Ascending aorta (tissue), 2 donors: ENCODE measurements at places on chromosomes 6 and 20. TPM values are rescaled to one million over a fixed set of nuclear protein-coding genes. Genes with fewer than 3 reads are reported as not detected.

The PCSK2 gene
- total RNA-seq = not detected

The ILRUN gene
- total RNA-seq = 69.6 TPM

The SALL4 gene
- not detected for total RNA-seq

The FAM217A gene
- not detected for total RNA-seq

The CDH26 gene
- not detected for total RNA-seq

The KCNS1 gene
- not detected for total RNA-seq

The BCAS1 gene
- total RNA-seq = not detected

The C6orf15 gene
- not detected for total RNA-seq

The GATA5 gene
- total RNA-seq = not detected

The HLA-DQA1 gene
- 2.0 TPM for total RNA-seq

The DNMT3B gene
- total RNA-seq = 0.75 TPM

The PPP1R14C gene
- total RNA-seq = not detected

The KCNQ5 gene
- total RNA-seq = 4.5 TPM

The FAM83C gene
- total RNA-seq = not detected

The GCM1 gene
- not detected for total RNA-seq

The EPHA7 gene
- total RNA-seq = 0.43 TPM

DNA sequence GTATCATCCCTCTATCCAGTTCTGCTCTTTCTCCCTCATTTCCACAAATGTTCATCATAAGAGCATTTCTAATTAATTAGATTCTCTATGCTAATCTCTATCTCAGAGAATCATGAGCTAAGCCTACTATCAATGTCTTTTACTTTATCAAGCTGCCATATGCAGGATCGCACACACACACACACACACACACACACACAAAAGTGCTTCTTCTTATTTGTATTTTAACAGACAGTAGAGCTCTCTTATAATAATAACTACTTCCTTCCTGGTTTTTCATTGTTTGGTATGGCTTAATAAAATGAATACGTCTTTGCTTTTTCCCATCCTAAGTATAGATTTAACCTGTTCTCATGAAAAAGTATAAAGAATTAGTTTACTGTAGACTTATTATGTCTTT lies 170.2 kb downstream of the HAO1 start:
- no peak for DNase-seq

DNA sequence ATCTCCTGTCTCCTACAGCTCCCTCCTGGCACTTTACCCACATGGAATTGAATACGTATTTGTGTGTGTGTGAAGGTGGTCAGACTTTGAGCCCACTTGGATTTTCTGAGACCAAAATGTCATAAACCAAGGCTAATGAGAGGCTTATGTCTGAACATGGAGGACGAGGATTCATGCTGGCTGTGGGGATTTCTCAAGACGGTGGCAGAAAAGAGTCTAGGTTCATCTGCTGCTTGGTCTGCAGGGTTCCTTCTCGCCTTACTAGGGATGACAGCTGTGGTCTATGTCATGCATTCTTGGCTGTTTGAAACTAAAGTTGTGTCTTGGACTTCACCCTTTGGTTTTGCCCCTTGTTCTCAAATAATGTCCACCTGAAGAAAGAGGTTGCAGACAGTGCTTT lies 58.6 kb downstream of the FAM120B start:
- DNase-seq = no peak

GRCh38 chr6:124536842-124537191 lies 425.4 kb upstream of the RNF217 start:
- no peak for DNase-seq

GRCh38 chr6:160004419-160005175 lies 35.7 kb downstream of the IGF2R start:
- DNase-seq = no peak

DNA sequence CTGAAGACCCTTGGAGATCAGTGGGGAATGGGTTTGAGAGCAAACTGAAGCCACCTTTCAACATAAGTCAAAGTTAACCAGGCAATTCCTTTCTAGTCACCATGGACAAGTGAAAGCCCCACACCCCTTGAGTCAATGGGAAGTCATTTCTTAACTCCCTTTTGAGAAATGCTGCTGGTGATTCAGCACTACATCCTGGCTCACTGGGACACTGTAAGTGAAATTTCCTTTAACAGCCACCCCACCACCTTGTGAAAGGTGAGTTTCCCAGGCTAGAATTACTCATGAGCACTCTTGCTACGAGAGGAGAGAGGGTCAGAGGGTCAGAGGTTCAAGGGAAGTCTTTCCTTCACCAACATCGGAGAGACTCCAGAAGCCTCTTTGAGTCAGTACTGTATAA lies 93.3 kb upstream of the MARCKS start:
- DNase-seq = no peak

DNA sequence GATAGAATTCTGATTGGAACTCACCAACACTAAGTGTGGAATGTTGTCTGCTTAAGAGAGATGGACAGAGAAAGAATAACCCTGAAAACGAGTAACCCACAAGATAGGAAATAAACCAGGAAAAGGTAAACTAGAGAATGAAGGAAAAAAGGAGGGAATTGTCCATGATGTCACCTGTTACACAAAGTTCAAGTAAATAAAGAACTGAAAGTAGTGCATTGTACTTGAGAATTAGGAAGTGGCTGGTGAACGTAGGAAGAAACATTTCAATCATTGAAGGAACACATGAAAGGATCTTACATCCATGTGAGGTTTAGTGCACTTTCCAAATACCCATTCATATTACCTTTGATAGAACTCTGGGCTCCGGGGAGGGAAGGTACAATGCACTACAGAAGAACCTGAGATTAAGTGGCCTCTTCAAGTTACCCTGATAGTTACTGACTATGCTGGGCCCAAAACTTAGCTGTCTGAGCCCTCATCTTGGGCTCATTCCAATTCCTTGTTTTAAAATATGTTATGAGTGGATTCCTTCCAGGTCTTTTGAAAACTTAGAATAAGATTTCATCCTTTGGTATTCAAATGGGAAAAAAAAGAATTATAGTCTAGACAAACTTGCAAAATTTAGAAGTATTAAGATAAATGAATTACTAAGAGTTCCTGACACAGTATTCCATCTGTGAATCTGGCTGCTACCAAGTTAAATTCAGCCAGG lies 1.1 kb upstream of the STX7 start:
- no peak for DNase-seq

DNA sequence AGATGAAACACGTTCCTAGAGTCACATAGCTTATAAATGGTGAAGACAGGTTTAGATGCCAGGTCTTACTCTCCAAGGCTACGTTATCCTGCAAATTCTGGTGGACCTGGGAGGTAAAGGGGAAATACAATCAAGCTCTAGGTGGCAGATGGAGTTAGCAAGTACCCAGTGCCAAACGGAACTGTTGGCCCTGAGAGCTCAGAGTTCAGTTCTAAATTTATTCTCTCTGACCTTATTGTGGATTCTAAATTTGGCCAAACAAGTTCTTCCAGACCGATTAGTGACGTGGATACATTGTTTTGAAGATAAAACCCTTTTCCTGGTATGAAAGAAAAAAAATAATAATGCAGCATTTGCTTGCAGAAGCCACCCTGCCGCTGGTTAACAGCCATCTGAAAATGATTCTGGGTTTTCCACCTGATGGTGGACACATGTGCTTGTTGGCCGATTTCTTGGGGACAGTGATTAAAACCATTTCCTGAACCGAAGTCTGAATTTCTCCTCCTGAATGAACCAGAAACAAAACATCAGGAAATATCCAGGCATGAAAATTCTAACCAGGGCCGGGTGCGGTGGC lies 32.5 kb downstream of the RIPOR3 start:
- DNase-seq = no peak

GRCh38 chr6:168061269-168062210 lies 17.5 kb downstream of the FRMD1 start:
- no peak for DNase-seq

- no peak for DNase-seq
Observed at GRCh38 chr6:45000833-45001232, 327.3 kb upstream of the RUNX2 start.

- DNase-seq = no peak
Observed at GRCh38 chr6:105257340-105257739, 77.5 kb upstream of the POPDC3 start.

DNA sequence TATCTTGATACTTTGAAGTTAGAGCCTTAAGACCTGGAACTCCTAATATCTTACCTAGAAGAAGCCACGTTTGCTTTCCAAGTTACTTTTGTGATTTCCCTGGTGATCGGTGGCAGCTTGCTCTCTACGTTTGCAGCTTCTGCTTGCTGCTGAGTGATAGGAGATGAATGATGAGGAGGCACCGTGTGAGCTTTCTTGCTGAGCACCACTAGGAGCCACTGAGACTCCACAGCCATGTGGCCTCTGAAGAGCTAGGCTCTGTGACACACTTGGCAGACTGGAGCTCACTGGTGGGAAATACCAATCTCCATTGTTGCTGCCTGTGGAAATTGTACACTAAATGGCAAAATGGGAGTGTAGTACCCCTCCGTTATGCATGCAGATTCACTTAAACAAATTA lies 161.8 kb downstream of the IBTK start:
- DNase-seq = no peak

DNA sequence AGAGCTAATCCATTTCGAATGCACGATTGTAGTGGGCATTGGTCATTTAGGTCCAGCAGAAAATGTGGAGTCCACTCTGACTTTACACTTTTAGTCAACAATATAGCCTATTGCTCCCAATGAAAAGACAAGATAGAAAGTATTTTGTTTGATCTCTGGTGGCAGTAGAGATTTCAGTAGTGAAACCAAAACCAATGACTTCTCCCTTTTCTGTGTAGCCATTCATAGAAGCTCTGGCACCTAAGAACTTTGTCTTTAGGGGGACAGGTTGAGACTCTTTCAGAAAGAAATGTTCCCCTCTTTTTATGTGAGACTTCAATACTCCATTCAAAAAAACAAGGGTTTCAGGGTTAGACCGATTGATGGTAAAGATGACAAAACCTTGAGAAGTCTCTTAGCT lies 510.8 kb upstream of the POU3F2 start:
- DNase-seq = no peak

GRCh38 chr6:114160881-114161280 lies 181.9 kb downstream of the HS3ST5 start:
- no peak for DNase-seq

GRCh38 chr20:58818586-58819285 lies 32.0 kb downstream of the GNAS-AS1 start:
- DNase-seq = no peak

DNA sequence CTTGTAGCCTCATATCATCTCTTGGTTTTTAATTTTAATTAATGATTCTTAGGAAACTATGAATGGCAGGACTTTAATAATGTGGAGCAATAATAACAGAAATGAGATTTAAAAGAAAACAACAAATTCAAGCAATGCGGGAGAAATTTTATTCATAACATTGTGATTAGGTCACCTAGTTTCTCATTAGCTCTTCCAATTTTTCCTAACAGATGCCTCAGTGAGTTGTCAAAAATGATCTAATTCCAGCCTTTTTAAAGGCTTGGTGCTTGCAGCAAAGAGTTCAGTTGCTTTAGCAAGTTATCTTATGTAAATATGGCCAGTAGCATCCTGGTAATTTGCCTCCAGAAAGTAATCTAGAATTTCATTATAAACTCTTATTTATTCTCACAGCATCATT lies 20.4 kb downstream of the PDE7B start:
- DNase-seq = no peak

DNA sequence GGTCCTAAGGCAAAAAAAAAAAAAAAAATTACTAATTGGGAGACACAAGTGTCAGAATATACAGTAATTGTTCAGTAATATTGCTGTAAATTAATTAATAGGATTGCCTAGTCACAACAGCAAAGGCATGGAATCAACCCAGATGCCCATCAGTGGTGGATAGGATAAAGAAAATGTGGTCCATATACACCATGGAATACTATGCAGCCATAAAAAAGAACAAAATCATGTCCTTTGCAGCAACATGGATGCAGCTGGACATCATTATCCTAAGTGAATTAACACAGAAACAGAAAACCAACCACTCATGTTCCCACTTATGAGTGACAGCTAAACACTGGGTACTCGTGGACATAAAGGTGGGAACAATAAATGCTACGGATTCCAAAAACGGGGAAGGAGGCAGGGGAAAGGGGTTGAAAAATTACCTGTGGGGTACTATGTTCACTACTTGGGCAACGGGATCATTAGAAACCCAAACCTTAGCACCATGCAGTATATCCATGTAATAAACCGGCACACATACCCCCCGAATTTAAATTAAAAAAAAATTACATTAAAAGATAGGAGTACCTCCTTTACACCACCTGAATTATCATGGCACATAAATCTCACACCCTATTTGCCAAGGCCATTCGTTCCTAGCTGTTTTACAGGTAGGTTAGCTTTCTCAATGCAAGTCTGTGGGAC lies 689 bp upstream of the PFDN4 start:
- DNase-seq = no peak

DNA sequence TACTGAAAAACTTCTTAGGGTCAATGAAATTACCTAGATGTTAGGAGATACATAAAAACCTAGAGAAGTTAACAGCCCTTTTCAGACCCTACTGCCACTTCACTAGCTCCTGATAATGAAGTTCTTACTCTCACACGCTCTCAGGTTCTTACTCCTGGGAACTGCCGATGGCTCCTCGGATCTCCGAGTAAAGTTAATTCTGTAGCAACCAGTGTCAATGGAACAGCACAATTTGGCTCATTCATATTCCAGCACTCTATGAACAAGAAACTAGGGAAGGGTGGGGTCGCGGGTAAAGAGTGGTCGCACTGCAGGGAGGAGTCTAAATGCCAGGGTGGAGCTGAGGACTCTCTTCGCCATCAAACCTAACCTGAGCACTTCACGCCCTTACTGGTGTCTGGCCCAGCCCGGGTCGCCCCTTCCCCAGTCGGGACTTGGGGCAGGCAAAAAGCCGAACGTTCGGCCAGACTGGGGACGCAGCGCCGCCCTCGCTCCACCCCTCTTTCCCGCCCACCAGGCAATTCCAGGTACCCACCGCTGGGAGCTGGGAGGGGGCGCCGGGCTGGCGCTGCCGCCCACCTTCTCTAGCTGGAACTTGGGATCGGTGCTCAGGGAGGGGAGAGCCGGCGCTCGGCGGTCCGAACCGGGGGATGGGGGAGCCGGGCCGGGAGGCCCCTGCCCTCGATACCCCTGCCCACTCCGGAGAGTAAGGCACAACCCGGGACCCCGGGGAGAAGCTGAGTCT lies 744 bp downstream of the RAB23 start:
- DNase-seq = peak; percentile 82

- no peak for DNase-seq
Observed at GRCh38 chr20:49385465-49385864, 97.0 kb downstream of the KCNB1 start.

DNA sequence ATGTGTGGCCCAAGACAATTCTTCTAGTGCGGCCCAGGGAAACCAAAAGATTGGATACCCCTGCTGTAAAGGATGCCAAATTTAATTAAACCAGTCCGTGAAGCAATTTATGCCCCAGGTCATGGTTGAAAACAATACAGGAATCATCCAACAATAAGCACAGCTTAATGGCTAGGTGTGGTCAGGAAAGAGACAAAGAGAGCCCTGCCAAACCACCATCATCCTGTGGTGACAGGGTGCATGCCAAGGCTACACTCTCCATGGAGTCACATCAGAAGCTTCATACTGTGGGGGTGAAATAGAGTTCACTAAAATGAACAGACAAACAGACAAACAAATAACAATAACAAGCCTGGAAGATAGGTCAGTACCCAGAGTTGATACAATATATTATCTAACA lies 62.7 kb downstream of the DZANK1 start:
- no peak for DNase-seq

GRCh38 chr6:159929819-159930218 lies 39.0 kb downstream of the MAS1 start:
- DNase-seq = peak; percentile 60

- DNase-seq = no peak
Observed at GRCh38 chr6:41269166-41269565, 17.3 kb downstream of the TREM1 start.

- DNase-seq = no peak
Observed at GRCh38 chr20:4569865-4570264, 151.8 kb upstream of the PRND start.

- no peak for DNase-seq
Observed at GRCh38 chr20:18981962-18982539, 168.5 kb downstream of the SCP2D1 start.
